Cerebellum (tissue), 4 donors: ENCODE measurements at places on chromosomes 6 and 20. TPM values are rescaled to one million over a fixed set of nuclear protein-coding genes. Genes with fewer than 3 reads are reported as not detected.

GRCh38 chr6:1538369-1538768 is 71.3 kb upstream of the FOXC1 start:
- no peak for DNase-seq

DNA sequence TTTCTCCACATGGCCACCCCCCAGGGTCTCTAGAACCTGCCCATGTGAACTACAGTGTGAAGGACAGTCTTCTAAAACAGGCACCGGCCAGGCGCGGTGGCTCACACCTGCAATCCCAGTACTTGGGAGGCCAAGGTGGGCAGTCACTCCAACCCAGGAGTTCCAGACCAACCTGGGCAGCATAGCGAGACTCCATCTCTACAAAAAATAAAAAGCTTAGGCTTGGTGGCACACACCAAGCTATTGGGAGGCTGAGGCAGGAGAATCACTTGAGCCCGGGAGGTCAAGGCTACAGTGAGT is 13.7 kb downstream of the ACSS1 start:
- no peak for DNase-seq

ABHD16B gene
- total RNA-seq = not detected

- DNase-seq = no peak
Observed at GRCh38 chr6:136188486-136188885, 61.6 kb downstream of the MTFR2 start.

TPX2 gene
- 15.4 TPM for total RNA-seq

PPP1R3G gene
- total RNA-seq = 1.00 TPM

C4B gene
- total RNA-seq = 8.6 TPM

GRCh38 chr6:160238761-160239751 is 19.6 kb downstream of the SLC22A2 start:
- no peak for DNase-seq

GRCh38 chr6:16079354-16079753 is 49.5 kb upstream of the MYLIP start:
- DNase-seq = no peak

HDAC2 gene
- 175 TPM for total RNA-seq

CLDN20 gene
- total RNA-seq = not detected

LPA gene
- 4.4 TPM for total RNA-seq

GRCh38 chr6:43014434-43014909 is 423 bp downstream of the KLHDC3 start:
- DNase-seq = no peak
